ENCODE measurements at places on chromosomes 12 and 14.

- no peak for DNase-seq
- H3K27ac ChIP-seq: no peak overlapping the region
- no peaks in the 10 kb centered on the region for H3K27me3 ChIP-seq
- H3K4me3 ChIP-seq: no peak overlapping the region
Observed at GRCh38 chr14:45144658-45145057, 8.9 kb downstream of the FANCM start.

- H3K4me3 ChIP-seq: no peak overlapping the region
- no peaks in the 10 kb centered on the region for H3K36me3 ChIP-seq
- DNase-seq: no peak
- H3K4me1 ChIP-seq: no peaks in the 10 kb centered on the region
- H3K27ac ChIP-seq: no peak overlapping the region
Observed at GRCh38 chr14:37320106-37320505, 122.4 kb downstream of the MIPOL1 start.

- peaks cover 20% of the 10 kb centered on the region for H3K36me3 ChIP-seq
- DNase-seq: no peak
- H3K27ac ChIP-seq: no peak overlapping the region
- no peaks in the 10 kb centered on the region for H3K27me3 ChIP-seq
Observed at GRCh38 chr12:92911339-92911738, 17.8 kb downstream of the EEA1 start.

DNA sequence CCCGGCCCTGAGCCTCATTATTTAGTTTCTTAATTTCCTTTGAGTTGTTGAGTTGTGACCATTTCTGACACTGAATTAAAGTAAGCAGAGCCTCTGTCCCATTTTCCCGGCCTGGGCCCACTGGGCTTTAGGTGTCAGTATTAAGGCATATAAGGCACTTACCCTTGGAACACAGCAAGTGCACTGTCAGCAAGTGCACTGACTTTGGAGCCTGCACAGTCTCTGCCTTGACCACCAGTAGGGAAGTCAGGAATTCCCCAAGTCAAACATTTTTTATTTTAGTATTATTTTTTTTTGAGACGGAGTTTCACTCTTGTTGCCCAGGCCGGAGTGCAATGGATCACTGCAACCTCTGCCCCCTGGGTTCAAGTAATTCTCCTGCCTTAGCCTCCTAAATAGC is 56.6 kb downstream of the MAX start:
- no peak for DNase-seq
- H3K36me3 ChIP-seq: peaks cover 18% of the 10 kb centered on the region
- no peaks in the 10 kb centered on the region for H3K27me3 ChIP-seq
- H3K27ac ChIP-seq: no peak overlapping the region
- H3K4me3 ChIP-seq: no peak overlapping the region

- peaks cover 2% of the 10 kb centered on the region for H3K36me3 ChIP-seq
- H3K27ac ChIP-seq: no peak overlapping the region
- H3K27me3 ChIP-seq: no peaks in the 10 kb centered on the region
- DNase-seq: no peak
- H3K4me3 ChIP-seq: no peak overlapping the region
- no peaks in the 10 kb centered on the region for H3K4me1 ChIP-seq
Observed at GRCh38 chr14:38186216-38186615, 21.5 kb upstream of the SSTR1 start.

DNA sequence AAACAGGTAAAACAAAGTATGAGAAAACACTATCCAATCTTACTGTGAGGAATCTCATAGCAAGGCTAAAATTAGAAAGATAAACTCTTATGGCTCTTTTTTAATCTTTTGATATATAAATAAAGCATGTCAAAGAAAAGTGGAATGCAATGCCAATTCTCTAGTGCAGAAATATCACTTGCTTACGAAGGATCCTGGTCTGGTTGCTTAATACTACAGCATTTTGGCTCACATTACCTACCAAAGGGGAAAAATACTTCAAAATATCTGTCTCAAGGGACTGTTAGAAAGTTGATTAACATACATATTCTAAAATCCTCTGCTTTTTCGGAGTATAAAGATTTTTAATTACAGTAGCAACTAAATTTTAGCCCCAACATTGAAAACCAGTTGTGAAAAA is 21.4 kb downstream of the AREL1 start:
- H3K4me1 ChIP-seq: peaks cover 8% of the 10 kb centered on the region
- H3K27me3 ChIP-seq: no peaks in the 10 kb centered on the region
- no peak overlapping the region for H3K27ac ChIP-seq

GRCh38 chr12:3491938-3492792 is 1.2 kb downstream of the PRMT8 start:
- H3K27me3 ChIP-seq: peaks cover 80% of the 10 kb centered on the region
- H3K36me3 ChIP-seq: no peaks in the 10 kb centered on the region
- DNase-seq: peak; percentile 53
- no peak overlapping the region for H3K4me3 ChIP-seq
- no peak overlapping the region for H3K27ac ChIP-seq

DNA sequence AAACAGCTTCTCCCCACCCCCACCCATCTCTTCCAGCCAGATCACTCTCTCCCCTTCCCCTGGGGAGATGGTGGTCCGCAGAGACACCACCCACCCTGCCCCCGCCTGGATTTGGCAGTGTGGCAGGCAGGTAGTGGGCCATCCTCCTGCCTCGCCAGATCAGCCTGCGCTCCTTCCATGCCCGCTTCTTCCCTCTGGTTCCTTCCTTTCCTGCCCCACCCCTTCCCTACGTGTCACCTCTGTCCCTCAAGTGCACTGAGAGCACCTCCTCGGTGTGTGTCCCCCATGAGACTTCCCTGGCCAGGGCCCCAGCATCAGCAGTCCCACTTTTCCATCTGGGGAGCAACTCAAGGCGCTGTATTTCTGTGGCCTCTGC is 632 bp downstream of the NYNRIN start:
- H3K36me3 ChIP-seq: no peaks in the 10 kb centered on the region
- H3K27me3 ChIP-seq: peaks cover 50% of the 10 kb centered on the region
- no peak overlapping the region for H3K4me3 ChIP-seq

DNA sequence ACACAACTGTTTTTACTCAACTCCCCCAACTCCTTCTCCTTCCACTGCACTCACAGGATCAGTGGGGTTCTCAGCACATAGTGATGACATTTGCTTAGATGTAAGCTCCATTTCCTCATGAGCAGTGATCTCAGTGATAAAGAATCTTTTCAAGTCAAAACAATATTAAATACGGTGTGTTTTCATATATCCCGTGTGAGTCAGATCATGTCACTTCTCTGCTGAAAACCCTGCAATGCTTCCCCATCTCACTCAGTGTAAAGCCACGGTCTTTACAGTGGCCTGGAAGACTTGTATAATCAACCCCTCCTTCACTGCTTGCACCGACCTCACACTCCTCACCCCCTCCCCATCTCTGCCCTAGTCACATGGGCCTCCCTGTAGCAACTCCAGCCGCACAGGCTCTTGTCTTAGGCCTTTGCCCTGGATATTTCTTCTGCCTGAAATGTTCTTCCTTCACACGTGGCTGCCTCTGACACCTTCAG is 149.7 kb upstream of the ARHGAP5 start:
- H3K27me3 ChIP-seq: peaks cover 3% of the 10 kb centered on the region
- H3K36me3 ChIP-seq: no peaks in the 10 kb centered on the region
- DNase-seq: no peak
- peaks cover 8% of the 10 kb centered on the region for H3K4me1 ChIP-seq
- peak overlapping the region; percentile 29 for H3K27ac ChIP-seq
- H3K4me3 ChIP-seq: no peak overlapping the region

DNA sequence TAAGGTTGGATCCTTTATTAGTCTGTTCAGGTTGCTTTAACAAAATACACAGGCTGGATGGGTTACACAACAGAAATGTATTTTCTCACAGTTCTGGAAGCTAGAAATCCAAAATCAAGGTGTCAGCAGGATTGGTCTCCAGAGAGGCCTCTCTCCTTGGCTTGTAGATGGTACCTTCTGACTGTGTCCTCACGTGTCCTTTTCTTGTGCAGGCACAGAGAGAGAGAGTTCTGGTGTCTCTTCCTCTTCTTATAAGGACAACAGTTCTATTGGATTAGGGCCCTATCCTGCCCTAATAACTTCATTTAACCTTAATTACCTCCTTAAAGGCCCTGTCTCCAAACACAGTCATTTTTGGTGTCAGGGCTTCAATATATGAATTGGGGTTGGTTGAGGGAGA is 4.6 kb upstream of the ANKRD33 start:
- peaks cover 2% of the 10 kb centered on the region for H3K36me3 ChIP-seq
- H3K27ac ChIP-seq: no peak overlapping the region
- peaks cover 6% of the 10 kb centered on the region for H3K27me3 ChIP-seq
- no peak for DNase-seq
- peaks cover 11% of the 10 kb centered on the region for H3K4me1 ChIP-seq

DNA sequence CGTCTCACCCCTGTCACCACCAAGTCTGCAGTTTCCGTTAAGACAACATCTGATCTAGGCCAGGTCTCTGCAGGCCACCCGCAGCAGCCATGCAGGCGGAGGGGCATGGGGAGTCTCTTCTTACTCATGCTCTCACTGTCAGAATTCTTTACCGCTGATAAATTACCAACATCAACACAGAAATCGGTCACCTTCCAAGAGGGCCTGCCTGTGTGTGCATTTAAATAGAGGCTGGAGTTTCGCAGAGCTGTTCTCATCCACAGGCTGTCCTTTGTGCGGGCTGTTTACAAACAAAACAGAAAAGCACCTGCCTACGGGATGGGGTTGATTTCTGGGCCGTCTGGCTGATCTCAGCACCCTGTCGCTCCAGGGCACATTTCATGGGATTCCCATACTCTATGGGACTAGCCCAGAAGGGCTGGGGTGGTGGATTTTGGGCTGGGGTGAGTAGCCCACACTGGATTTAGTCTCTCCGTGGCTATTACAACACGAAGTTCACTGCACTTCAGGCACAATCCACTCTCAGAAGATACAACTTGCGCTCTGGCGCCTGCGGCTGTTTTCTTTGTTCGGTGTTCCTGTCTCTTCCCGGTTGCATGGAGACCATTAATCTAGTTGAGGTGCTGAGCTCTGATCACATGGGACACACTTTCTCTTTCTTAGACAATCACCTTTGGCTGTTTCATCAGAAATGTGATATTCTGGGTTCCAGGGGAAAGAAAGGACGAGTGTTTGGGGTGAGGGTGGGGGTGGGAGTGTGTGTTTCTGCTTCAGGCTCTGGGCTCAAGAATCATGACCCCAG is 331.1 kb downstream of the GLT1D1 start:
- no peaks in the 10 kb centered on the region for H3K36me3 ChIP-seq
- no peak for DNase-seq
- H3K4me1 ChIP-seq: no peaks in the 10 kb centered on the region
- H3K4me3 ChIP-seq: no peak overlapping the region

GRCh38 chr12:106120519-106121105 is 18.1 kb downstream of the NUAK1 start:
- H3K36me3 ChIP-seq: no peaks in the 10 kb centered on the region
- no peak for DNase-seq
- no peak overlapping the region for H3K27ac ChIP-seq
- no peaks in the 10 kb centered on the region for H3K4me1 ChIP-seq
- H3K27me3 ChIP-seq: peaks cover 8% of the 10 kb centered on the region

Measured in activated CD8-positive, alpha-beta memory T cell treated with anti-CD3 and anti-CD28 coated beads, Interleukin-2, amount 10 ng/mL, durations not matched to agents 7 days and 5 days (primary cell).